HCT116 (cell line): ENCODE measurements at places on chromosomes 5 and 9. TPM values are rescaled to one million over a fixed set of nuclear protein-coding genes. Genes with fewer than 3 reads are reported as not detected.

- no peak overlapping the region for H3K27ac ChIP-seq
- H3K4me3 ChIP-seq: no peak overlapping the region
- H3K27me3 ChIP-seq: peaks cover 4% of the 10 kb centered on the region; the same call in 1 of the 2 replicates
- DNase-seq: no peak
- no peaks in the 10 kb centered on the region for H3K36me3 ChIP-seq
Measured at GRCh38 chr9:85510830-85511504, 230.8 kb downstream of the AGTPBP1 start.

DNA sequence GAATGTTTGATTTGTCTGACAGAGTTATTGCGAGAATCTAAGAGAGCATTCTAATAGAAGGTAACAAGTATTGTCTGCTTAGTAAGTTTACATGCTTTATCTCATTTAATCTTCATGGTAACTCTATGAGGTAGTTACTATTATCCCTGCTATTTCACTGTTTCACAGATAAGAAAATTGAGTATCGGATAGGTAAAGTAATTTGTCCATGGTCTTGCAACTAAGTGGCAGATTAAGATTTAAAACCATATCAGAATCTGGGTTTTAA is 118.2 kb downstream of the SNCAIP start:
- DNase-seq: no peak
- H3K4me1 ChIP-seq: no peaks in the 10 kb centered on the region
- H3K27ac ChIP-seq: no peak overlapping the region

Gene RNF180
- total RNA-seq: not detected

Gene IFNE
- 0.96 TPM for total RNA-seq
